ENCODE measurements at places on chromosomes 4 and X.

DNA sequence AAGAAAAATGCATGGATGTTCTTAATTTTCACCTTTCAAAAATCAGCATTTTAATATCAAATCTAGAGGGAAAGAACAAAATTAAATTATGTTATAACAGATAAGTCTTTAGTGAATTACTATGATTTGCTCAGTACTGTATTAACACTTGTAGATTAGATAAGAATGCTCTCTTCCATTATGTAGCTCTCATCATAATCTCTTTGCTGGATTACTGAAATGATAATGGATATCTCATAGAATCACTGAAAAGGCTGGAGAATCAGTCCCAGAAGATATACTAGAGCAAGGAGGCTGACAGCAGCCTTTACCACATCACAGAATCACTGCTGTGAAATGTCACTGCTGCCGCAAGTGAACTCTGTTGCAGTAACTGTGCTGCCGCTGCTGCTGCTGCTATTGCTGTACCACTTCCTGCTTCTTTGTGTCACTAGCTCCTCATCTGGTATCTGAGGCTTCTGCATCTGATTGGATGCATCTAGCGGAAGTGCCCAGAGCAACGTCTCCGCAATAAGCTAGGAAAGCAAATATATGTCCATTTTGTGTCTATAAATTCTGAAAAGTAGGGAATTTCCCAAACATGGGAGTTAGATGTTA lies 738.2 kb downstream of the ADGRL3 start:
- DNase-seq, result no peak

DNA sequence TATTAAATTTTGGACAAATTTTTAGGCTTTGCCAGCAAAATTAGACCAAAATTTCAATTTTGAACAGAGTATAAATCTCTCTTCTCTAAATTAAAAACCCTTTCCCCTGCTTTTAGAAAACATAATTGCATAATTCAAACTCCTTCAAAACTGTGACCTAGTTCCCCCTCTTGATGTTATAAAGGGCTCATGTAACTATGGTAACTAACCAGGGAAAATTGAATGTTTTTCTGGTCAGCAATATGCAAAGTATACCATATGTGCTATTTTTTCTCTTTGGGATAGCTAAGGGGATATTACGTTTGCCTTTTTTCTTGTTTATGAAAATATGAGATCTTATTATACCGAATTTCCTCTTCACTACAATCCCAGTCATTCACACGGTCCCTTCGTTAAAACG lies 5.1 kb upstream of the ING2 start:
- DNase-seq, result no peak

GRCh38 chr4:34198966-34199365 lies 2045.3 kb downstream of the ARAP2 start:
- DNase-seq, result no peak

GRCh38 chrX:46737041-46737440 lies 21.9 kb downstream of the SLC9A7 start:
- DNase-seq, result no peak

DNA sequence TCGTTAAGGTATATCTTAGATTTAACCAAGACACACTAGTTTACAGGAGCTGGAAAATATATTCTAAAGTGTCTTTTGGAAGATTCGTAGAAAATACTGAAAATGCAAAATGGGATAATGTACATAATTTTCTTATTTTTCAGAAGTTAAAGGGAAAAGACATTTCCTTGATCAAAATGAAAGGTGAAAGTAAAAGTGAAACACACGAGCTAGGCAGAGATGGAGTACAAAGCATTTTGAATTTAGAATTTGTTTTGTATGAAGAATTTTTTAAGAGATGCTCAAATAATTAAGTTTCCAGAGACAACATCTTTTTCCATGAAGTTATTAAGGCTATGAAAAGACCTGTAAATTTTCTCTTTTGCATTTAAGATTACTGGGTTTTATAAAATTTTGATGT lies 2192.6 kb upstream of the AGA start:
- DNase-seq, result no peak

DNA sequence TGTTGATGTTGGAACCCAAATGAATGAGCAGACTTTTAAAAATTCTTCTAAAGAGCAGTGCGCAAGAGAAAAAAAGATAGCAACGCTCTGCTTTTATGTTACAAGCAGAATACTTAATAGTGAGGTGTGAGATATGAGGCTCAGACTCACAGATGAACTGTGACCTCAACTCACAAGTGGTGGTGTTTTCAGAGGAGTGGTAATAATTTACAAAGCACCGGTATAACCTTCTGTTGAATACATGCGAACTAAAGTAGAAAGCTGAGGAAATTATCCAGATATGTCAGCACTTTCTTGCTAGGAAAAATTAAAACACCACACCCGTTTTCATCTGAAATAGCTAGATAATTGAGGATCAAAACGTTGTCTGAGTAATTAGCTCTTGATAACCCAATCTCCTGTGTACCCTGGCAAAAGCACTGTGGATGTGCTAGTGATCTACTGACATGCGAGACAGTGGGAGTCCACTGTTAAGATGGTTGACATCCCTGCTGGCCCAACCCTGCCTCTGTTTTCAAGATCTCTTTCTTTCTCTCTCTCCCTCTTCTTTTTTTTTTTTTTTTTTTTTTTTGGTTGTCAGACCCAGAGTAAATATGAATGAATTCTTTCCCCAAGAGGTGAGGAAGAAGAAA lies 6.9 kb upstream of the TLL1 start:
- DNase-seq, result no peak

- DNase-seq, result no peak
These were observed 42.0 kb upstream of the PJA1 start for GRCh38 chrX:69207216-69207615.

- no peak for DNase-seq
These were observed 33.3 kb downstream of the MEPE start for GRCh38 chr4:87865960-87866598.

DNA sequence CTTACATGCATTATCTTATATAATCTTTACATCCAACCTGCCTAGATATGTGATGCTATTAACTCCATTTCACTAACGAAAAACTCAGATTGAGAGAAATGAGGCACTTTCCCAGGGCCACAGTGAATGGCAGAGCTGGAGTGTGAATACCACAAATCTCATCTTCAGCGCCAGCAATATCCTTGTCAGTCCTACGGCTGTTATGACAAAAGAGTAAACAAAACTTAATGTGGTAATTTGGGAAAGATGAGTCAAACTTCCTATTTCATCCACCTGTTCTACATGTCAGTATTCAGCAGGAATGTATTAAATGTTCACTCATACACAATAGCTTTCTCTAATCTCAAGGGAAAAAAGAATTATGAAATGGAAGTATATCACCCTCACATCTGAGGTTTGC lies 56.9 kb downstream of the FAT1 start:
- no peak for DNase-seq

- DNase-seq, result peak; percentile 33
These were observed 14.0 kb upstream of the ZCCHC18 start for GRCh38 chrX:104098151-104098808.

GRCh38 chr4:78653655-78654054 lies 102.1 kb downstream of the ANXA3 start:
- DNase-seq, result no peak

DNA sequence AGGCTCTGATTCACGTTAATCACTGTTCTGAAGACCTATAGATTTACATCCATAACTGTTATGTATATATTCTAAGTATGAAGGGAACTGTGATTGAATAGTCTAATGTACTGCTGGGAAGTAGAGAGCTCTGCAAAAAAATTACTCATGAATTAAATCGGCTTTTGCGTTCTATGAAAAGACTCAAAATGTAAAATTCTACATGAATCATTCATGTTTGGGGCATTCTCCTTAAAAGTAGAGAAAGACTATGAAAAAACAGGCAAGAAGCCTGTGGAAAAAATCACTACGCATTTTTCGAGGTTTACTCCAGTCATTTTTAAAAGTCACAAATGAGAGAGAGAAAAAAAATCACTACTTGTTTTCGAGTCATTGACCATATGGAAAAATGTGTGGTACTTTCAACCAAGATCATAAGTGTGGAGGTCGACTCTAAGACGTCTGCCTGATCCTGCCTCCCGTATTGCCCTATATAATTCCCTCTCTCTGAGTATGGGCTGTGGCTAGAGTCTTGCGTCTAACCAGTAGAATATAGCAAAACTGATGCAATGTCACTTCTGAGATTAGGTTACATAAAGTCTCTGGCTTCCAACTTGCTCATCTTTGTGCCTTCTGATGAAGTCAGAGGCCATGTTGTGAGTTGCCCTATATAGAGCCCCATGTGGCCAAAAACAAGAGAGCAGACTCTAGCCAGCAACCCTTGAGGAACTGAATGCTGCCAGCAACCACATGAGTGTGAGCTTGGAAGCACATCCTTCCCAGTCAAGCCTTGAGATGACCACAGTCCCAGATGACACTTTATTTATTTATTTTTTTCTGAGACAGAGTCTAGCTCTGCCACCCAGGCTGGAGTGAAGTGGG lies 32.1 kb upstream of the VEGFD start:
- no peak for DNase-seq

DNA sequence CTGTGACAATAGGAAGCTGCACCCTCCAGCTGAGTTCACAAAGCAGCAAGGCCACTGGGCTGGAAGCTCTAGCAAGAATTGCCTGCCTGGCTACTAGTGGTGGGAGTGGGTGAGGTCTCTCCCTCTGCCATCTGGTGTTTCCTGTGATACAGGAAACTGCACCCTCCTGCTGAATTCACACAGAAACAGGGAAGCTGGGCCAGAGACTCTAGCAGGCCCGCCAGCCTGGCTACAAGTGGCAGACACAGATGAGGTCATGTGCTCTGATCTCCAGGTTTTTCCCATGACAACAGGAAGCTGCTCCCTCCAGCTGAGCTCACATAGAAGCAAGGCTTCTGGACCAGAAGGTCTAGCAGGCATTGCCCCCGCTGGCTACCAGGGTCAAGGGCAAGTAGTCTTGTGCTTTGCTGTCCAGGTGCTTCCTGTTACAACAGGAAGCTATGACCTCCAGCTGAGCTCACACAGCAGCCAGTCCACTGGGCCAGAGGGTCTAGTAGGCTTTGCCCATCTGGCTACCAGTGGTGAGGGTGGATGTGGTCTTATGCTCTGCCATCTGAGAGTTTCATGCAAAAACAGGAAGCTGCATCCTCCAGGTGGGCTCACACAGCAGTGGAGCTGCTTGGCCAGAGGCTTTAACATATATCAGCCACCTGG lies 41.5 kb upstream of the ZXDA start:
- no peak for DNase-seq

DNA sequence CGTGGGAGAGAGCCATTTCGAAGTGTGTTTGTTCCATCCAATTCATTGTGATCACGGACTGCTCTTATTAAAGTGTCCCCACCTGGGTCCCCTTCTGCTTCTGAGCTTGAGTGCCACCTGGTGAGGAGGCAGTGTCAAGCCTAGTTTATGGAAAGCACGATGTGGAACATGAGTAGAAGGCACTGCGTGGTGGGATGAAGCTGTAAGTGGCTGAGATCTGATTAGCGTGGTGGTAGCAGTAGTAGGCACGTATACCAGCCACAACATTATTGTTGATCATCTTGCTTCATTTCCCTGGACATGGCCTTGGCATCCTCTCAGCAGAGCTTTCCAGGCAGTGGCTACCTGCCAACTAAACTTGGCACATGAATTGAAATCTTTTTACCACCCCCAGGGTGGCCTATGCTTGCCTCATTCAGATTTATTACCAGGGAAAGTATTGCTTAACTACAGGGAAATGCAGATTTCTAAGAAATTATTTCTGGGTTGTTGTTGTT lies 46.4 kb downstream of the GPAT3 start:
- peak; percentile 4 for DNase-seq

DNA sequence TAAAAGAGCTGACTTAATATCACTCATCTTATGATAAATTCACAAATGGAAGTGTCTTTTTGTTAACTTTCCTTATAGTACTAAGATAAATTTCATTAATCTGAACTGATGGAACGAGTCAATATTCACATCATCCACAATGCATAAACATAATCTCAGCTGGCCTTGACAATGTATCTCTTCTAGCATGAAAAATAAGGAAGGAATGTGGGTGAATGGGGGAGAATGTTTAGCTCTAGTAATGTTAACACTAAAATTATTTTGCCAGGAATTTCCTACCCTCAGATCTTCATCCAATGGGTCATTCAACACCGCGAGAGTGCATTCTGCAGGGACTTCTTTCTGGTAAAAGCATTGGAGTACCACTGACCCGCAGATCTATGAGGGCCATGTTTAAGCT lies 15.8 kb downstream of the TRPC3 start:
- no peak for DNase-seq

DNA sequence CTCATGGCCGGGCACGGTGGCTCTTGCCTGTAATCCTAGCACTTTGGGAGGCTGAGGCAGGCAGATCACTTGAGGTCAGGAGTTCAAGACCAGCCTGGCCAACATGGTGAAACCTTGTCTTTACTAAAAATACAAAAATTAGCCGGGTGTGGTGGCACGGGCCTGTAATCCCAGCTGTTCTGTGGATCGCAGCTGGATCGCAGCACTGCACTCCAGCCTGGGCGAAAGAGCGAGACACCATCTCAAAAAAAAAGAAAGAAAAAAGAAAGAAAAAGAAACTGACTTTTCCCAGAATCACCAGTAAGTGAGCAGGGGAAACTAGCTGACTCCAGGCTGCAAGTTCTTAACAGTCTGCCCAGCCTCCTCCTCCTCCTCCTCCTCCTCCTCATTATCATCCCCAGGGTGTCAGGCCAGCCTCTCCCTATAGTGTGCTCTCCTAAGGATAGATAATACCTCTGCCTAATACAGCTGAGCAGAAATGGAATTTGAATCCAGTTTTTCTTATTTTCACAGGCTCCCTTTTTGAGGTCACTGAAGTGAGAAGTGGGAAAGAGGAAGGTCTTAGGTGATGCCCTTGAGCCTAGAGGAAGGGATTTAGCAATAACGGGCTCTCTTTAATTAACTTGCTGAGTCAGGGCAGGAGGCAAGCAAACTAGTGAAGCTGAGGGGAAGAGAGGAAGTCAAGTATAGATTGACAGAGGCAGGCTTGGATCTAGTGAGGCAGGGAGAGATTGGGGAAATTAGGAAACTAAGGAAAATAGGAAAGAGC lies 11.8 kb upstream of the ELF2 start:
- no peak for DNase-seq

DNA sequence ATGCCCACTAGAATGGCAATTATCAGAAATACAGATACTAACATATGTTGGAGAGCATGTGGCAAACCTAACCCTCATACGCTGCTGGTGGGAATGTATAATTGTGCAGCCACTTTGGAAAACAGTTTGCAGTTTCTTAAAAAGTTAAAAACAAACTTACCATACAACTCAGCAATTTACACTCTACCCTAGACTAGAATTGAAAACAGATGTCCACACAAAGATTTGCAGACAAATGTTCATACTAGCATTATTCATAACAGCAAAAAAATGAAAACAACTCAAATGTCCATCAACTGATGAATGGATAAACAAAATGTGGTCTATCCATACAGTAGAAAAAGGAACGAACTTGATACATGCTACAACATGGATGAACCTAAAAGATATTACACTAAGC lies 64.4 kb downstream of the SLC9A7 start:
- no peak for DNase-seq

- DNase-seq, result no peak
These were observed 367.9 kb upstream of the SLIT2 start for GRCh38 chr4:19883841-19884240.

DNA sequence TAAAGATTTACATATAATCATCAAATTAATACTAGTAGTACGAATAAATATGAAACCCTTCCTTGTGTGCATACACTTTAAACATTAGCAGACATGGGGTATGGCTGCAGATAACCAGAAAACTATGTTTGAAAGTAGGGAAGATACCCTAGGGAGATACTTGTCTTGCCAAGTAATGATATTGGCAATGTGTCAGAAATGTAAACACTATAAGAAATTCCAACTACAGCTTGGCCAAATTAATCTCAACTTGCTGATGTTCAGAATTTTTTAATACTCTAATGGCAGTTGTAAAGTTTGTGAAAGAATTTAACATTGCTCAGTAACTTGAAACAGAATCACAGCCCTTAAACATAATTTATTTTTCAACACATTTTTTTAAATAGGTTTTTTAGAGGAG lies 27.4 kb upstream of the HPGD start:
- DNase-seq, result no peak
